GM12892 (cell line): ENCODE measurements at places on chromosomes 7 and 10.

DNA sequence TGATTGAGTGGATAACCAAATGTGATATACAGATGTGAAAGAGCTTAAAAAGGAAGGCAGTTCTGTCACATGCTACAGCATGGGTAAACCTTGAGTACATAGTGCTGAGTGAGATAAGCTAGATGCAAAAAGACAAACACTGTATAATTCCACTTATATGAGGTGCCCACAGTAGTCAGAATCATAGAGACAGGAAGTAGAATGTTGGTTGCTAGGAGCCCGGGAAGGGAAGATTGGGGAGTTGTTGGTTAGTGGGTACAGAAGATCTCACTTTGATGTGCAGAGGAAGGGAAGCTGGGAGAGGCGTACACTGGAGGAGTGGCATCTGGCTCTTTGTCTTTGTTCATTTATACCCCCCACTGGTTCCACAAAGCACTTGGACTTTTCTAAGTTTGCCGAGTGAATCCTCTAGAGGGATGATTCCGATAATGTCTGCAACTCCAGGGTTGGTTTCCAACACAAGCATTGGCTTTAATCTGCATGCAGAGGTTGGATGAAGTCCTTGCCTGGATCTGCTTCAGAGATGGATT, 39.5 kb downstream of the TSPAN14 start:
- no peak for DNase-seq

DNA sequence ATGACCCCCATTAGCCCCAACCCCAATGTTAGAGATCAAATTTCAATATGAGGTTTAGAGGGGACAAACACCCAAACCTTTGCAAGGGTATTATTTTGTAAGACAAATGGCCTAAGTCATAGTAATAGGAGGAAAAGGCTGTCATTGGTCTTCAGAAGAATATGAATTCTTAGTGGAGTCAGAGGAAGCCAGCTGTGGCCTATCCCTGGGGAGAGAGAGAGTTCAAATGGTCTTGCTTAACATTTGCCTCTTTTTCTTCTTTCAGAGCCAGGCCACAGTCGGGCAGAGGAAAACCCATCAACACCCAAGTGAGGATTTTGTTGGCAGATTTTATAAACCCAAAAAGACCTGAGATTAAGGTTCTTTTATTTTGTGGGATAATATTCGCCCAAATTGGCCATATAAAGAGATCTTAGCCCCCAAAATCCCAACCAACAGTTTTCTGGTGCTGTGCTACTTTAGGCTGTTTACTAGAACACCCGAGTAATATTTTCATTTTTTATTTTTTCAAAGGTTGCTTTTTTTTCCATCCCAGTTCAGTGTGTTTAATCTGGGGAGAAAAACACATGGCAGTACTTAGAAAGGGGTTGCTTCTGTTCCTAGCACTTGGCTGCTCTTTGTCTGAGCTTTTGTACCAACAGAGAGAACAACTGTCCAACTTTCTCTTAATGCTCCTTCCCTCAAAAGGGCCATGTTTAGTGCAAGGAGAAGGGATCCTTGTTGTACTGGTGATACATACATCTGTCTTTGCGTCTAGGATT, 26.8 kb upstream of the ARMC3 start:
- DNase-seq = no peak

DNA sequence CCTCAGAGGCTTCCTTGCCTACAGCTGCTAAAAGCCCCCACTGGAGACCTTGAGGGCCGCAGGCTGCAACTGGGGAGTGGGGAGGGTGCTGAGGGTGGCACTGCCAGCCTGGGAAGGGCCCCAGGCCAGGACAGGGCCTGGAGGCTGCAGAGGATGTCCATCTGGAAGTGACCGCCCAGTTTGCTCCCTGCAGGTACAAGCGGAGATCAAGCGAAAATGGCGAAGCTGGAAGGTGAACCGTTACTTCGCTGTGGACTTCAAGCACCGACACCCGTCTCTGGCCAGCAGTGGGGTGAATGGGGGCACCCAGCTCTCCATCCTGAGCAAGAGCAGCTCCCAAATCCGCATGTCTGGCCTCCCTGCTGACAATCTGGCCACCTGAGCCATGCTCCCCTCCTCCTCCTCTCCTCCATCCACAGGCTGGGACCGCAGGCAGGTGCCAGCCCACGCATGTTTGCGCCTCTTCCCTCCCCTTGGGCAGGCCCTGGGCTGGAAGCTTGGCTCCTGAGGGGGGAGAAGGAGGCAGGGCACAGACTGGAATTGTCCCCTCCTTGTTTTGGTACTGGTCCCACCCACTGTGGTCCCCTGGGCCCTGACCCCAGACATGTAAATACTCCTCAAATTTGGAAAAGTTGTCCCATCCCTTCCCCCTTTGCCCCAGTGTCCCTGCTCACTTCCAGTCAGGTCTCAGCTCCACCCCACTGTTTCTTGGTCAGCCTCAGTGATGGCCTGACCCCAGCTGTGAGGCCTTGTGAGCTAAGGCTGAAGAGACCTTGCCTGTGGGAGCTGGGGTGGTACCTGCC, 54.4 kb downstream of the ADCYAP1R1 start:
- DNase-seq = no peak

GRCh38 chr7:2575733-2576340, 17.1 kb downstream of the IQCE start:
- DNase-seq = no peak

DNA sequence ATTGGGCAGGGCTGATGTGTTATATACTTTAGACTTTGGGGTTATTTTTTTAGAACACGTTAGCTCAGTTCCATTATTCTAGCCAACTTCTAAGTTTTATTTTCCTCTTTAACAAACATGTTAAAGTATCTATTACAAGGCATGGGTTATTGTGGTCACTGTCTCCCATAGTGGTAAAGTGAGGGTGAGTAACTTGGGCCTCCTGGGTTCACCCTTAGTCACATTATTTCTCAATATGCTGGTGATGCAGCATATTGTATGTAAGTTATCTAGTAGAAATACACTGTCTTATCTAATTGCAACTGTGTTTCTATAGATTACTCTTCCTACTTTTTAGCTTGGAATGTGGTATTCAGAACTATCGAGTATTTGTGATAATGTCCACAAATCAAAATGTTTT, 65.9 kb downstream of the BBS9 start:
- DNase-seq = no peak

GRCh38 chr10:69904533-69904932, 102.8 kb downstream of the COL13A1 start:
- DNase-seq = no peak

GRCh38 chr7:65722361-65722792, 150.5 kb upstream of the VKORC1L1 start:
- peak; percentile 25 for DNase-seq

GRCh38 chr10:104127411-104127810, 5.4 kb downstream of the SFR1 start:
- DNase-seq = no peak

- DNase-seq = no peak
Measured at GRCh38 chr7:28983396-28984190, 25.5 kb upstream of the TRIL start.
